ENCODE measurements at places on chromosomes 4 and X.
A peak's percentile ranks its signal among the peaks of the same experiment; 100 is the strongest.

DNA sequence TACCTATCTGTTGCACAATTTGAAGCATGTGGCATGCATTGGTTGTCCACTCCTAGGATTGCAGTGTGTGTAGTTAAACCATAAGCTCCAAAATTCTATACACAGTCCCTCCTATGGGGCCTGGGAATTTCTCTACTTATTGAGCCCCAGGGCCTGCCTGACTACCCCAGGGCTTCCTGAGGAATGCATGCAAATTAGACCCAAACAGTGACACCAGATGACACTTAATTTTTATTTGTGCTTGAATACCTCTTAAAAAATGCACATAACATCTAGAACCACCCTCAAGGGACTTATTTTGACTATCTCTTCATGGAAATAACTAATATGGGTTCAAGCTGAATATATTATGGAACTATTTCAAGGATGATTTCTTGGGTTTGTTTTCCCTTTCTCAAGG, 236.4 kb downstream of the PPP1R2C start:
- no peak for DNase-seq

DNA sequence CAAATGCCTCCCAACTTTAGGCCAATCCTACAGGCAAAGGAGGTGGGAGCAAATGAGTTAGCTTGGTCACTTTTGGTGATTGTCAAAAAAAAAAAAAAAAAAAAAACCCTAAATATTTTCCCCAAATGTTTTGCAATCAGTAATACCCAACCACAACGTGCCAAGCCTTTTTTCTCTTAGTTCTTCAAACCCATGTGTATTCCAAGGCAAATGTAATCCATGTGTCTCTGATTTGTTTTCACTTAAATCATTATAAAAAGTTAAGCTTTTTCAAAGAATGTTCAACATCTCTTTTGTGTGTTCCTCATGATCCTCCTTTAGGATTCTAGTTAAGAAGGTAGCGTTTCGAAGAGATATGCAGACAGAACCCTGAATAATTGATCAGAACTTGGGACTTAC, 328.4 kb downstream of the PAPSS1 start:
- no peak for DNase-seq

DNA sequence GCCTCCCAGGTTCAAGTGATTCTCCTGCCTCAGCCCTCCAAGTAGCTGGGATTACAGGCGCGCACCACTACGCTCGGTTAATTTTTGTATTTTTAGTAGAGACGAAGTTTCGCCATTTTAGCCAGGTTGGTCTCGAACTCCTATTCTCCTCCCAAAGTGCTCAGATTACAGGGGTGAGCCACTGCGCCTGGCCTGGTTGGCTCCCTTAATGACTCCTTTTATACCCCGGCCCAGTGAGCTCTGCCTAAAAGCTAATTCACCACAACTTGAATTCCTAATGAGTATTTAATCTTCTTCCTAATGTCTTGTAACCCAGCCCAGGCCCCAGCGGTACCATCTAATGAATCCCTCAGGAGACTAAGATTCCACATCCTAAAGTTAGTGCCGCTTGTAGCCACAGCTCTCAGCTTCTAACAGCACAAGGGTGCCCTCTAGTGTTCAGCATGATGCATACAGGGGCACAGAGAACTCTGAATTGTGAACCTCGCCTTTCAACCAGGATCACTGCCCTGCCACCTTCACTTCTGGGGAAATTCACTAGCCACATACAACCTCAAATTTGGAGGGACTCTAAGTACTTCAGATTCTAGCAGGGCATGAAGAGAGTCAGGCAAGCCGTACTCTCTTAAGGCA, 89.5 kb downstream of the OR13H1 start:
- DNase-seq, result peak; percentile 49

GRCh38 chrX:77693594-77693993, 92.4 kb downstream of the ATRX start:
- no peak for DNase-seq

DNA sequence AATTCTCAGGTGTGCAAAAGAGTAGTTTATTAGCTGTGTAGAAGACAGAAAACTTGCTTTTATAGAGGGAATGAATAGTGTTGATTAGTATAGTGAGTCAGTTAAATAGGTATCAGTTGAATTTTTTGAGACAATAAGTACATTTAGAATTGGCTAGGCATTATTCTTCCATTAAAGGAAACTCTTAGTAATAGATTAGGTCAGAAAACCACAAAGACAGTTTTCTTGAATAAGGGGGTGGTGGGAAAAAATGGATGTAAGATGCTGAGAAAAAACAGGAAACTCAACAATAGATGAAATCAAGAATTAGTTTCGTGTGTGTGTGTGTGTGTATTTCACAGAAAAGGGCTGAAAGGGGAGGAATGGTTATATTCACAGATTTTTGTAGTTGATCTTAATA, 16.8 kb downstream of the CD38 start:
- no peak for DNase-seq

- no peak for DNase-seq
Observed at GRCh38 chrX:103107836-103108235, 14.9 kb upstream of the NXF3 start.

DNA sequence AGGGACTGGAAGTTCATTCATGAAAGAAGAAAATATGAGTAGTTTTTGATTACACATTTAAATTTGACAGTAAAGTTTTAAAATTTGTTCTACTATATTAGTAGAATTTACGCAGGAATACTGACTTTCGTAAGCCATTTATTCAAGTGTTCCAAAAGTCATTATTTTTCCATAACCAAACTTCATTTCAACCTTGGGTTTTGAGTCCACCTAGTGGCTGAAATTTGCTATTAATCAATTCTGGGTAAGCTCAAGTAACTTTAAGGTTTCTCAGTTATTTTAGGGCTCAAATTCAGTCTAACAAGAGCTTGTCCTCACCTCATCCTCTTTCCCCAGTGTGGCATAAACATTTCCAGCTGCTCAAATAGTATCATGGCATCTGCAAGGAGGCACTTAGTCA, 175.4 kb downstream of the SH3BGRL start:
- DNase-seq, result no peak

All from NCI-H1092 (cell line).